Cardiac fibroblast (primary cell): ENCODE measurements at places on chromosomes 5 and 9.
A peak's percentile ranks its signal among the peaks of the same experiment; 100 is the strongest.

DNA sequence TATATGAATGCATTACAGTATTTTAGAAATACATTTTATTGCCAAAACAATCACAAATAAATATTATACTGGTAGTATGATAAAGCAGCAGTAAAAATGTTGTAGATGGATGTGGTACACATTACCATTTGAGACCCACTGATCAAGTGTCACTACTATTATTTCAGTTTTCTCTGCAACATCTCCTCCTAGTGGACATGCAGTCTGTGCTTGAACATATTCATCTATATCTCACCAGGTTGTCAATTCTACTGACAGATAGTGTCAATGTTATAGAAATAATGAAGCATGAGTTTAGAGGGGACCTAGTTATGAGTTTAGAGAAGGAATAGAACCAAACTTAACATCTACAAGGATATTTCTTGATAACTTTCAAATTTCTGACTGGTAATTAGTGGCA is 39.2 kb upstream of the ELOVL7 start:
- DNase-seq: peak; percentile 44

DNA sequence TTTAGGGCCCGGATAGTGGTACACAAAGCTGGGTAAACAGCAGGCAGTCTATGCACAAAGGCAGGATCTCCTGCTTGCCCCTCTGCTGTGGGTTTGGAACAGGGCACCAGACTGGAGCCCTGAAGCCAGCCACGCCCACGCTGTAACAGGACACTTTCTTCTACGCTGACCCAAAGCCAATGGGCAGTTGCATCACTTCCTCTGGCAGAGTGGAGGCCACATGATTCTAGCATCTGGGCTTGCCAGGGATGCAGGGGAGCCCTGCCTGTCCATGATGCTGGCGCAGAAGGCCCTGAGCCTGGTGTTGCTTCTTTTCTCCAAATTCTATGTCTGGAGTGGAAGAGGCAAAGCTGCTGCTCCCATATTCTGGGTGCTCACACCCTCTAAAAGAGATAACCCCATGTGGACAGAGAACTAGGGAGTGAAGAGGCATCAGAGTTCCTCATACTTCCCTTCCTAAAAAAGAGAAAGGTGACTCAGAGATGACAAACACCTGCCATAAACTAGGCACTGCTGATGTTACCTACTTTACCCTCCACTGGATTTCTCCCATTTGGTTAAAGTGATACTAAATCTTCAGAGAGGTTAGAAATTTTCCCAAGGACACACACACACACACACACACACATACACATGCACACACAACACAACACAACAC is 260.3 kb upstream of the KLF4 start:
- DNase-seq: peak; percentile 96

DNA sequence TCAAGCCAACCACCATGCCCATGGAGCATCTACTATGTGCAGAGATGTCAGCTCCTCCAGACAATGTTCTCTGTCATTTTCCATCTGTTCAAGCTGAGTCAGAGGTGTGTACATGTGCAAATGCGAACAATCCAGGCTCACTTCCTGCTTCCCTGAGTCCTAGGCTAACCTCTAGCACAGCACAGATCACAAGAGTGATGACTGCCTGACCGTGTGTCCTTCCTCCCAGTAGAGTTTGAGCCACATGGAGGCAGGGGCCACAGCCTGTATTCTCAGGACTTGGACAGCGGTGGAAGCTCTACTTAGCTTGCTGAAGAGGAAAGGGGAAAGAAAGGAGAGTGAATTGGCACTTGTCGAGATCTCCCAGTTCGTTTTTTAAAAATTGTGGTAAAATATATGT is 87.2 kb downstream of the KCNIP1 start:
- DNase-seq: no peak

GRCh38 chr5:122390694-122391093 is 78.7 kb downstream of the SNCAIP start:
- DNase-seq: no peak

DNA sequence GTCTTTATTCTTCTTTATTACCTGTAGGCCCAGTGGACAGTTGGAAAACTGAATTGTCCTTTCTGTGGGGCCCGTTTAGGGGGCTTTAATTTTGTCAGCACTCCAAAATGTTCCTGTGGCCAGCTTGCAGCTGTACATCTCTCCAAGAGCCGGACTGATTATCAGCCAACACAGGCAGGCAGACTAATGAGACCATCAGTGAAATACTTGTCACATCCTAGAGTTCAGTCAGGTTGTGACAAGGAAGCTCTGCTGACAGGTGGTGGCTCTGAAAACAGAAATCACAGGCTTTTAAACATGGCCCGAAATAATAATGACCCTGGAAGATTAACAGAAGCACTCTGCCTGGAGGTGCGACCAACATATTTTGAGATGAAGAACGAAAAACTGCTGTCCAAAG is 47.9 kb downstream of the RNF180 start:
- DNase-seq: no peak

GRCh38 chr9:127776195-127776923 is 2.1 kb downstream of the SH2D3C start:
- DNase-seq: no peak

DNA sequence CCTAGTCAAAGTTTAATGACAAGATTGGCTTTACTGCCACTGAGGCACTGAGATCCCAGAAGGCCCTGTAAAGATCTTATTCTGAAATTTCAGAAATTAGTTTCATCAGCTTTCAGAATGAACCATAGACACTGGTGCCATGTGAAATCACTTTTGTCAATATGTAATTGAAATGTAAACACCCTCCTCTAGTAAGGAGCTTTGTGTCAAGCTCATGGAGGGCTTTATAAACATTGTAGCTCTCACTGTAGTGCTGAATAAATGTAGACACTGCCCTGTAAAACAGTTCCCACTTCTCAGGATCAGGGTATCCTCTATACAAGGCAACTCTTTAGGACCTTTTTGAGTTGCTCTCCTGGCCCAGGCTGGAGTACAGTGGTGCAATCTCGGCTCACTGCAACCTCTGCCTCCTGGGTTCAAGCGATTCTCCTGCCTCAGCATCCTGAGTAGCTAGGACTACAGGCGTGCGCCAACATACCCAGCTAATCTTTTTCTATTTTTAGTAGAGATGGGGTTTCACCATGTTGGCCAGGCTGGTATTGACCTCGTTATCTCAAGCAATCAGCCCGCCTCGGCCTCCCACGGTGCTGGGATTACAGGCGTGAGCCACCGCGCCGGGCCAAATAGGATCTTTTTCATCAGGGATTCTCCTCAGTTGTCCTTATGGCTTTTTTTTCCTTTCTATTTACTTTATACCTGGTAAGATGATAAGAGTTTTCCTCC is 1823.9 kb upstream of the CDH9 start:
- no peak for DNase-seq

- peak; percentile 96 for DNase-seq
Observed at GRCh38 chr5:136032564-136032963, 3.8 kb downstream of the TGFBI start.

GRCh38 chr5:176779537-176779936 is 30.8 kb upstream of the UNC5A start:
- no peak for DNase-seq

DNA sequence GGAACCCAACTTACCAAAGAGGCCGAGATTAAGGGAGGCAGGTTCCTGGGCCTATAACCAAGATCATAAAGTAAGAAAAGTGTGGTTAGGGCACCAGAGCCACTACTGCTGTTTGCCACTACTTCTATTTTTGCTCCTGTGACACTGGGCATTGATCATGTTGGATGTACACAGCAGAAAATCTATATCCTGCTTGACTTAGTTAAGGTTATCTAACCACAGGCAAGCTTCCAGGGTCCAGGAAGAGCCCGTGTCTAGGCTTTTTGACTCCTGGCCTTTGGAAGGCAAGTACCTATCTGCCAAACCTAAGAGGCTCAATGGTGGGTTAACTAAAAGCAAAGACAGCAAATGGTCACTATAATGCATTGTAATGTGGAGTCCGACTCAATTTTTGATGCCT is 497.5 kb upstream of the DMAC1 start:
- no peak for DNase-seq

GRCh38 chr9:125649315-125649714 is 57.7 kb downstream of the MAPKAP1 start:
- peak; percentile 59 for DNase-seq

GRCh38 chr9:69554945-69555344 is 117.2 kb downstream of the APBA1 start:
- DNase-seq: peak; percentile 95

- peak; percentile 13 for DNase-seq
Observed at GRCh38 chr5:158856291-158856690, 243.4 kb downstream of the EBF1 start.

GRCh38 chr9:111691672-111692329 is 30.4 kb downstream of the GNG10 start:
- peak; percentile 68 for DNase-seq

GRCh38 chr5:130708754-130709153 is 456.3 kb downstream of the HINT1 start:
- DNase-seq: peak; percentile 45

DNA sequence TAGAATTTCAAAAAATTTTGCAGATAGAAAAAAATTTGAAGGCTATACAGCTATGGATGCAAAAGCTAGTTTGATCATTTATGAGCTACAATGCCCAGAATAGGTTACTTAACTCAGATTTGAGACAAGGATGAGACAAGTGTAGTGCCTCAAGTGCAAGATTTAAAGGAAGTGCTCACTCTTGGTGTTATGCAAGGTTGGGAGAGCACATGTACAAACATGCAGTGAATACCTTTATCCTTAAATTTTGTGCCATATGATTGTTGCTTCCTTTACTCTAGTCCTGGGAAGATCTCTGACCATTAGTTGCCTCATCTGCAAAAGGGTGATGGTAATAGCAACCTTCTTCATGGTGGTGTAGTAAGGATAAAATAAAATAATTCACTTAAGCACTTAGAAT is 31.7 kb upstream of the PPP2R2B start:
- no peak for DNase-seq

DNA sequence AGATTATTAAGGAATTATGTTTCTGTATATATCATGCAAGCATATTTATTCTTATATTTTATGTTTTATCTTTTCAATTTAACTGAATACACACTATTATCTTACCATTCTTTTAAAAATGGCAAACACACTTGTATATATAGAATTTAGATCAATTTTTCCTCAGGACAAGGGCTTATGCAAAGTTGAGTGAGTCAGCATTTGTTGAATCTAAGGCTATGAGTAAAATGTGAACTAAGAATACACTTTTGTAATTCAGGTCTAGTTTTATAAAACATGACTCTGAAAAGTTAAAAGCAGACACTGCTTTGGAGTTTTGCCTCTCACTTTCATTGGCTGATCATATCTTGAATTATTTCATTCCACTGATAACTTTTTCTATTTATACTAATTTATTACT is 127.8 kb downstream of the FOCAD start:
- DNase-seq: no peak

GRCh38 chr5:74851684-74852353 is 14.4 kb downstream of the FAM169A start:
- DNase-seq: peak; percentile 55

DNA sequence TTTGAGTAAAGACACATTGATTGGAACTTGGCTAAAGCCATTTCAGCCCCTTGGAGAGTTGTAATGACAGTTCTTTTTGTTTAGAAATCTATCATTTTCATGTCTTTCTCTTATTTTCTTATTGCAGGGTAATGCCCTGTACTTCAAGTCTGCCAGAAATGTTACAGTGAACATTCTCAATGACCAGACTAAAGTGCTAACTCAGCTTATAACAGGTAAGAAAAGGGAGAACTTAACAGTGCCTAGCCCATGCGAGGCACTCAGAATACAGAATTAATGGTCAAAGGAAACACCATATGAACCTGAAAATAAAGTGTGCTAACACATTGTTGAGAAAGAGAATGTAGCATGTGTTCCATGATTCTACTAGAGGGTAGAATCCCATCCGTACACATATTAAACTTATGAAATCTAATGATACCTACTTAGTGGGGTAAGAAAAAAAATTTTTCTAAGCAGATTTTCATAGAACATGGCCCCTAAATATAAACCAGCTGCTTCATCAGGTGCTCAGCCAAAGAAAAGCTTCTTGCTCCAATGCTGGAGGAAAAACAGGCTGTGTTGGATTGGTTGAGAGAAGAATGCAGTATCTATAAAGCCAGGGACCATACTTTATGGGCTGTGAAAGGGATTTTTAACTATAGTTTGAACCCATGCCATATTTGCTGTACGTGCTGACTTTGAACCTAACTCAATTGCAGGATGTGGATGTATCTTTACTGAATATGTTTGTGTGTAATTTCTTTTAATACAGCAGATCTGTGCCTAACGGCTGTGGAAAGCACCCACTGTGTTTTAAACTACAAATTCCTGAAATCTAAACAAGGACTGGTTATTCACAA is 260.8 kb upstream of the PPP1R2B start:
- DNase-seq: no peak

DNA sequence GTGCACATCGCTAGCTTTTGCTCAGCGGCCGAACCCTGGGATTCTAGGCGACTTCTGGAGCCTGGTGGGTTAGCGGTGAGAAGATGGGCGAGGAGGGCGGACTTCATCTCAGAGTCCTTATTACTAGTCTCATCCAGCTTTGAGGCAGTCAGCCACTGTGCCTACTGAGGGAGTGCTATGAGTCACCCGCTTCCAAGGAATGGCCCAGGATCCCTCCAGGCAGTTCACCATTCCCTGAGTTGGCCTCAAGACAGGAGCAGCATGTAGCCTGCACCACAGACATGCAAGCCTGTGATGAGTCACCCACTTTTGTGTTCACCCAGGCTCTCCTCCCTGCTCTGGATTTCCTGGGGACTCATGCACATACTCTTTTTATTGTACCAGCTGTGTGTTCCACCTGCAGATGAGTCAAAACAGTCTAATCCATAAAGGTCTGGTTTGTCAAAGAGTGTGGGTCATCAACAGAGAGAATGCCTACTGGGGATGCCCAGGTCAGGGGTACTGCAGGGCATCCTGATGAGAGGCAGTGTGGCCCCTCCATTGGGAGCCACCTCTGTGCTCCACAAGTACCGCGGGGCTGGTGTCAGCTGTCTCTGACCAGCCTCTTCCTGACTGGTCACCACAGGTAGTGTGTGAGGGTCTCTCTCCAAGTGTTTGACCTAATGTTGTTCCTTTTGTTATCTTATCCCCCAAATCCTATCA is 20.2 kb downstream of the SLC22A5 start:
- DNase-seq: peak; percentile 95

DNA sequence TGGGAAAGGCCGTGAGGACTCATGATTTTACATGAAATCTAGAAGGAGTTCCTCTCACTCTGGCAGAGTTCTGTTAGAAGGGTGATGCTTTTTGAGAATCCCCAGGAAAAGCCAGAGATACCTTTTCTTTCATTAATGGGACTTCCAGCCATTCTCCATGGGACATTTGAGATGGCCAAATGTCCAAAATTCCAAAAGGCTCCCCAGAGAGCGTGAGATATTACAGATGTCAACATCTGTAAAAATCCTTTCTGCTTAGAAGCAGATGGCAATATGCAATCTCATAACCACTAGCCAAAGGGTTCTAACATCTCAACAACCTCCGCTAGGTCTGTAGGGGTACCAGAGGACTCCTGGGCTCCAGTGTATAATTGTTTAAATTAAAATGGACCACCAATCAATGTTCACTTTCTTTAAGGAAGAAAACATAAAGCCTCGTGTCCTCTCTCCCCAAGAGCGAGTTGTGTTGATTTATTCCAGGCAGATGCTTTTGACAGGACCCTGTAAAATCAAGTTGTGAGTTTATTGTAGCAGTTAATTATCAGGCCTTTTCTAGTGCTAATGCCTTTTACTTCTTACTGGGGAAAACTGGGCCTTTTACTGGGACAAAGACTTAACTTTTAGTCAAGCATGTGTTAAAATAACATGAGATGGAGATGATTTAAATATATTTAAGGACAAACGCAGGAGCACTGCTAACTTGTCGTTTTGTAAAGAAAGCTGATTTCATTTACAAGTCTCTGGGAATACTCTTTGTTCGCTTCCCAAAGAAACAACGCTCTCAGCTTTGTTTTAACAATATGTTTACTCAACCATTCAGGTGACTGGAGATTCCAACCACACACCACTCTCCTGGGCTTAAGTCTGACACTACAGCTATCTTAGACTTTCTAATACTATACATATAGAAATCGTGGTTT is 4.8 kb downstream of the GAS1 start:
- no peak for DNase-seq
